ENCODE measurements at places on chromosomes 1 and 21. TPM values are rescaled to one million over a fixed set of nuclear protein-coding genes. Genes with fewer than 3 reads are reported as not detected.

LORICRIN gene
- total RNA-seq, result not detected

DNA sequence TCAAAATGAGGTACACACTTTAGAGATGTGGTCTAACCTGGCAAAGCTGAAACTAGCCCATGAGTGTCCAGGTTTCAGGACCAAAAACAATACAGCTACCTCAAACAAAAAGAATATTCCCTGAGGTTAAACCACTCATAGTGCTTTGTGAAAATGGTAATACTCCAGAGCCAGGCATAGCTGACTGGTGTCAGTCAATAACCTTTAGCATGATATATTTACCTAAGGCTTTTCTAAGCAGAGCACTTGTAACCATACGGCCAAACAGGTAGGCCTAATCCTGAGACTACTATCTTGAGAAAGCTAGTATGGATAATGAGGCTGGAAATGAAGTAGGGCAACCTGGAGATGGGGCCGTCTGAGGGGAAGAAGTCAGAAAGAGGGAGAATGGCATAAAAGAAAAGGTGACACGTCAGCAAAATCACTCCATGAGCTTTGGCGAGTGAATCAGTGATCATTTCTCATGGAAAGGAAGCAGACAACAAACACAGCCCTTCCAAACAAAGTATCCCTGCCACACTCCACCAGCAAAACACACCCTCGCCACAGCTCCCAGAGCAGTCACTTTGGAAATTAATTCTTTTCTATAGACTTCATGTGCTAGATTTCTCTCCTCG lies 1.7 kb upstream of the LRRC52 start:
- no peak for DNase-seq

DNA sequence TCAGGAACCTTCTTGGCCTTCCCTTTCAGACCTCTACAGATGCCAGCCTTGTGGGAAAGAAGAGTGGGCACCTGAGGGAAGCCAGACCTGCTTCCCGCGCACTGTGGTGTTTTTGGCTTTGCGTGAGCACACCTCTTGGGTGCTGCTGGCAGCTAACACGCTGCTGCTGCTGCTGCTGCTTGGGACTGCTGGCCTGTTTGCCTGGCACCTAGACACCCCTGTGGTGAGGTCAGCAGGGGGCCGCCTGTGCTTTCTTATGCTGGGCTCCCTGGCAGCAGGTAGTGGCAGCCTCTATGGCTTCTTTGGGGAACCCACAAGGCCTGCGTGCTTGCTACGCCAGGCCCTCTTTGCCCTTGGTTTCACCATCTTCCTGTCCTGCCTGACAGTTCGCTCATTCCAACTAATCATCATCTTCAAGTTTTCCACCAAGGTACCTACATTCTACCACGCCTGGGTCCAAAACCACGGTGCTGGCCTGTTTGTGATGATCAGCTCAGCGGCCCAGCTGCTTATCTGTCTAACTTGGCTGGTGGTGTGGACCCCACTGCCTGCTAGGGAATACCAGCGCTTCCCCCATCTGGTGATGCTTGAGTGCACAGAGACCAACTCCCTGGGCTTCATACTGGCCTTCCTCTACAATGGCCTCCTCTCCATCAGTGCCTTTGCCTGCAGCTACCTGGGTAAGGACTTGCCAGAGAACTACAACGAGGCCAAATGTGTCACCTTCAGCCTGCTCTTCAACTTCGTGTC lies 995 bp upstream of the ZBTB48 start:
- no peak for DNase-seq

GRCh38 chr1:116491700-116492357 lies 79.0 kb downstream of the CD58 start:
- no peak for DNase-seq

DNA sequence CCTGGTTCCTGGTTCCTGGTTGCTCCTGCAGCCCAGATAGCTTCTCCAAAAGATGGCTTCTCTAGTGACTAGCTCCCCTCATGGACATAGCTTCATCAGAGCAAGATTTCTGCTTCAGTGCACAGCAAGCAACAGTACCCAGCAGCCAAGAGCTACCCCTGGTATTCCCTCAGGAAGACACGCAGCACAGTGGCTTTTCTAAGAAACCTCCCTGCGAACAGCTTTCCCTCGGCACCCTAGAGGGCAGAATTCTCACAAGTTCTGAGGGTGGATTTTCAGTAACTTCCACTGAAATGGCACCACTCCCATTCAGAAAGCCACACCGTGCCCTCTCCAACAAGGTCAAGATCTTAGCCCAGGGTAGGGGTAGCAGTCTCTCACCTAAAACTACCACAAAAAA lies 128.2 kb downstream of the EIF4G3 start:
- DNase-seq, result no peak

All from ureter (tissue), 1 donor.